GM23338 (cell line): ENCODE measurements at places on chromosomes 3 and 15. TPM values are rescaled to one million over a fixed set of nuclear protein-coding genes. Genes with fewer than 3 reads are reported as not detected.

DNA sequence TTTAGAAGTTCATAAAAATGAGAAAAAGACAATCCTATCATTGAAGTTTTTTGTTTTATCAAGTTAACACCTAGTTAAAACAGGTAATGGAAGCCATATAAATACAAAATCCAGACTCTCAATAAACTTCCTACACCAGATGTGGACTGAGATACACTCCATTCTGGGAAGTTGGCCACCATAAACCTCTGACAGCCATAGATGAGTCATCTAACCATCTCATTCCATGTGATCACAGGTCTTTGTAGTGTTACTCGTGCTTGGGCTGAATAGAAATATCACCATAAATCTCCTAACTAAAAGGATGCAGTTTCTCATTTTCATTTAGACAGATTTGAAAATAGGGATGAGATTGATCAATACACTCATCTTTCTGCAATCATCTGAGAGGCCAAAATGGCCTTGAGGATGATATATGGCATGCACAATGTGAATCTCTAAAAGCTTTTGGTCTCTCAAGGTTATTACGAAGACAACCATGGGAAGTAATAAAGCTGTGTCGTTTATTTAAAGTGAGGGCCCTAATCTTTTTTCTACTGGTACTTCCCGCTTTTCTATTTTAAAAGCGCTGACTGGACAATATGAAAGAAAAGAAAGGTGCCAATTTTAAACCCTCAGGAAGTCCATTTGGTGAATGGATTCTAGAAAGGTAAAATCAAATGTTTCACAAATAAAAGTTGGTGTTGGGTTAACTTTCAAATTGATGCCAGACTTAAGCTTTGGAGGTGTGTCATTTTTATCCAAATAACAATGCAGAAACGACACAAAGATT is 155.5 kb downstream of the POLR2M start:
- no peak for DNase-seq

Gene RAB5A
- 128 and 139 TPM in 2 replicates for total RNA-seq

DNA sequence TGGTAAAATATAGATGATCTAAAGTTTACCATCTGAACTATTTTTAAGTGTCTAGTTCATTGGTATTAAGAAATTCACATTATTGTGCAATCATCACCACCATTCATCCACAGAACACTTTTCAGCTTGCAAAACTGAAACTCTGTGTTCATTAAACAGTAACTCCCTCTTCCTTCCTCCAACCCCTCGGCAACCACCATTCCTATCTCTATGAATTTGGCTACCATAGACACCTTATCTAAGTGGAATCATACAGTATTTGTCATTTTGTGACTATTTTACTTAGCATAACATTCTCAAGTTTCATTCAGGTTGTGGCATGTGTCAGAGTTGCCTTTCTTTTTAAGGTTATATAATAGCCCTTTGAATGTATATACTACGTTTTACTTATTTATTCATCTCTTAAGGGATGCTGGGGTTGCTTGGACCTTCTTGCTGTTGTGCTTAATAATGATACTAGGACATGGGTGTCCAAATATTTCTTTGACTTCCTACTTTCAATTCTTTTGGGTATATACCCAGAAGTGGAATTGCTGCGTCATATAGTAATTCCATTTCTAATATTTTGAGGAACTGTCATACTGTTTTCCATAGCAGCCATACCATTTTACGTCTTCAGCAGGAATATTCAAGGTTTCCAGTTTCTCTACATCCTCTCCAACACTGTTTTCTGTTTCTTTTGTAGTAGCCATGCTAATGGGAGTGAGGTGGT is 20.9 kb downstream of the KAT2B start:
- no peak for DNase-seq

DNA sequence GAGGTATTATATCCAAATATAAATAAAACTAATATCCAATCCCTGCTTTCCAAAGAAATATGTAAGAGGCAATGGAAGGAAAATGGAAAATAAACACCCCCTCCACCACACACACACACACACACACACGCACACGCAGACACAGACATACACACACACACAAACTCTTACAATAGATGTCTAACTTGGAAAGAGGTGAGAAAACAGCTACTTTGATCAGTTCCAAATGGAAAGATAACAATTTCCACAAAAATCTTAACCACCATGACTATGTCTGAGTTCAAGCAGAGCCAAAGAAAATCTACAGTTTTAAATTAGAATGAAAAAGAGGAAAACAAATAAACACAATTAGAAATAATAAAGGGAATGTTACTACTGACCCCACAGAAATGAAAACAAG is 285.3 kb upstream of the TGFBR2 start:
- DNase-seq, result no peak

DNA sequence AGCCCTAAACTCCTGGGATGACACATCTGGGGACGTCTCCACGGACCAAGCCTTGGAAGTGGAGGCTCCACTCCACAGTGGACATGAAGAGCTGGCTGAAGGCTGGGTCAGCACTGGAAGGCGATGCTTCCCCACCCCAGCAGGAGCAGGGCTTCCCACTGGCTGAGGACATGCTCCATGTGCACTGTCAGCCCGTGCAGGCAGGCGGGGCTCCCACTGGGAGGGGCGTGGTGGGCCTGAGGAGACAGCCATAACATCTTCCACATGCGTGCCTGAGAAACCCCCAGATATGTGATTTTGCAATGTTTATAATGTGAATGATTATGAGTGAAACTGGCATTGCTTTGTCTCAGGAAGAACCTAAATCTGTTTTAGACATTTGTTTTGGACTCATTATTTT is 231.3 kb downstream of the KLF13 start:
- no peak for DNase-seq

GRCh38 chr3:57652203-57652602 is 40.7 kb downstream of the DENND6A start:
- DNase-seq, result no peak

DNA sequence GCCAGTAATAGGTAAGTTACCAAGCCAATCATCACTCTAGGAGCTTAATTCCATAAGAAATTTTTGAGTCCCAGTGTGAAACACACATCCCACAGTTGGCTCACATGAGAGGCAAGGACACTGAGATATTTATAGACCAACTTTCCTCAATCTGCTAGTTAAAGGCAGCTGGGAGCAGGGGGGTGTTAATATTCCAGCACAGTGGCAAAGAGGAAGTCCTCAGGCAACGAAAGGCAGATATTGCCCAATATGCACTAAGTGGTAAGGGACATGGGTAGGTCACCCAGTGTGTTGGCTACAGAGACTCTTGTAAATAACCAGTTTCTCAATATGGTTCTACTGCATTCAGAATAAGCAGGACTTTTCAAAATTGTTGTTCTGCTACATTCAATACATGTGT is 61.0 kb downstream of the TOP2B start:
- no peak for DNase-seq

GRCh38 chr3:112889357-112889756 is 42.7 kb upstream of the CD200R1L start:
- DNase-seq, result no peak

GRCh38 chr3:126773167-126773566 is 69.1 kb downstream of the CHCHD6 start:
- no peak for DNase-seq
